Transverse colon (tissue), 4 donors: ENCODE measurements at places on chromosomes 11 and 22.

GRCh38 chr22:31734512-31734911 lies 15.4 kb downstream of the PRR14L start:
- no peak for DNase-seq

DNA sequence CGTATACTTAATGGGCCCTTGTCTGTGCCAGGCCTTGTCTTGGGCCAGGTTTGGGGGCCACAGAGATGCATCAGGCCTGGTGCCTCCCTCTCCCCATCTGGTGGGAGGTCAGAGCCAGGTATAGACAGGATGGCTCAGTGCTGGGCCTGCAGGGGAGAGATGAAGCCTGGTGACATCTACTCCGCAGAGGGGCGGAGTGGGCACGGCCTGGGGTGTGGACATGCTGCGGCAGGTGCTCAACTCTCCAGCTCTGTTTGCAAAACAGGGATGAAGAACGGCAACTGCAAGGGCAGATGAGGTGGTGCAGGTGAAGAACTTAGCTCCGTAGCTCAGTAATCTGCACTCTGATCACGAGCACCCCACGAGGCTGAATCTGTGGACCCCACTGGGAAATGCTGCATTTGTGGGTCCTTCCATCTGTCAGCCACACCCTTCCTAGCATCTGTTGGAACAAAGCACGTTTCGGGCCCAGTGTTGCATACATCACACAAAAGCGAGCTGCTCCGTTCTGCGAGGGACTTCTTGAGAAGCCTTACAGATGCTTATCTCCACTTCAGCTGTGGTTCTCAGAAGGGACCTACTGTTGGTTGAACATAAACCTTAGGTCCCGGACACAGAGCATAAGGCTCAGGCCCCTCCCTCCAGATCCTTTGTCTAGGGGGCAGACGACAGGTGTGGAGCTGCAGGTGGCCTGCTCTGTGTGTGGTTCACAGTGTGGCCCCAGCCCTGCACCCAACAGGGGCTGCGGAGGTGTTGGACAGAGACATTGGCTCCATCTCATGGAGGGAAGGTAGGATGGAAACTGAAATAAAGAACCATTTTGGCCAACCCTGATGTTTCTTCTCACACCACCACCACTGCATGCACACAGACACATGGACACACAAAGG lies 78.3 kb downstream of the LRRC32 start:
- no peak for DNase-seq

DNA sequence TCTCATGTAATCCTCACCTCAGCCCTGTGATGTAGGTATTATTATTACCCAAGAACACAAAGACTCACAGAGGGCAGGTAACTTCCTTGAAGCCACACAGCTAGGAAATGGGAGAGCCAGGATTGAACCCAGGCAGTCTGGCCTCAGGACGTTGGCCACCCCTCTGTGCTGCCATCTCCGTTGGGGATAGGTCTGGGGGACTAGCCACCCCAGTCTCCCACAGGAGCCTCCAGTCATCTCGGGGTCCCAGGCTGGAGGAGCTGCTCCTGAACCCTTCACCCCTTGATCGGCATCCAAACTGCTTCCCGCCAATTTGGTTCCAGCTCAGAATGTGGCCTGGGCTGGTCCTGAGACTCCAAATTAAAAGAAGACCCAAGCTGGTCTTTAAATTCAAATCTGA lies 10.4 kb upstream of the TCF20 start:
- no peak for DNase-seq

DNA sequence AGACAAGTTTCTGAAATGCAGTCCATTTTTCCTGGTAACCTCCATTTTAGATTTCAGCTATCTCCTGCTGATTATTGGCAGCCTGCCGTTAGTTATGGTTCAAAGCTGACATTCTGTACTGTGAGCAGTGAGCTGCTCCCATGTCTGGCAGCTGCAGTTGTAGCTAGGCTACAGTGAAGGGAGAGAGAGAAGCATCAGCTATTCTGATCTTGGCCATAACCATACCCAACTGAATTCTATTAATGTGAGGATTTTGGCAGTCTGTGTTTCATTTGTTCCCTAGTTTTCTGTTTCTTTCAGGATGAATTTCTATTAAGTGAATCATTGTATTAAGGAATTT lies 33.4 kb downstream of the SIK2 start:
- DNase-seq, result peak; percentile 24

DNA sequence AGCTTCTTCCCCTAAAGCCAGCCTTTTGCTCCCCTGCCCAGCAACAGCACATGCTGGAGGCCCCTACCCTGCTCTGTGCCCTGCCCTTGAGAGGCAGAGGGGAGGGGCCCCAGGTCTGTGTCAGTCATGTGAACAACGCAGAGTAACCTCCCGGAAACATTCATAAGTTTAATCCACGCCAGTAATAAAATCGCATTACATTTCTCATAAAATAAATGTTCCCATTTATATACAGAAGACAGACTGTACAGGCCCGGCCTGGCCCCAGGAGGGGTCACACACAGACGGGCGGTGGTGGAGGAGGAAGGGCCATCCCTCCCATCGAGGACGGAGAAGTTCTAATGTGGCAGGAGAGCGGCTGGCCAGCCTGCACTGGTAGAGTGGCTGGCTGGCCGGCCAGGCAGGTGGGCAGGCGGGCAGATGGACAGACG lies 39.5 kb downstream of the LMO1 start:
- DNase-seq, result peak; percentile 75

GRCh38 chr22:35883031-35883620 lies 145.5 kb downstream of the RBFOX2 start:
- no peak for DNase-seq

GRCh38 chr11:62644220-62644619 lies 2.2 kb downstream of the GANAB start:
- no peak for DNase-seq

GRCh38 chr11:130328420-130328819 lies 13.7 kb upstream of the ZBTB44 start:
- no peak for DNase-seq

DNA sequence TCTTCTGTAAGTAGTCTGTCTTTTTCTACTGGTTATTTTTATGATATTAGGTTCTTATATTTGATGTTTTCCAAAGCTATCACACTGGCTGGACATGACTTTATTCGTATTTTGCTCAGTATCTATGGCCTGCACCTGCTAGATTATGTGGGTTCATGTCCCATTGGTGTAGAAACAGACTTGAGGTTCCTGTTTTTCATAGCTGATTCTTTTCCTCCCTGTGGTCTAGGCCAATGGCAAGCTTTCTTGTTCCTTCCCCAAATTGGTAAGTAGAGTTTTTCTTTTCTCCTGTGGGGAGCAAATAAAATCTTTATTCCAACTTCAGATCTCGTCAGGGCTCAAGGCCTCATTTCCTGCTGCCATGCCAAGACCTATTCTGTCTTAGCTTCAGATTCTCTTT lies 30.2 kb upstream of the SWAP70 start:
- no peak for DNase-seq

DNA sequence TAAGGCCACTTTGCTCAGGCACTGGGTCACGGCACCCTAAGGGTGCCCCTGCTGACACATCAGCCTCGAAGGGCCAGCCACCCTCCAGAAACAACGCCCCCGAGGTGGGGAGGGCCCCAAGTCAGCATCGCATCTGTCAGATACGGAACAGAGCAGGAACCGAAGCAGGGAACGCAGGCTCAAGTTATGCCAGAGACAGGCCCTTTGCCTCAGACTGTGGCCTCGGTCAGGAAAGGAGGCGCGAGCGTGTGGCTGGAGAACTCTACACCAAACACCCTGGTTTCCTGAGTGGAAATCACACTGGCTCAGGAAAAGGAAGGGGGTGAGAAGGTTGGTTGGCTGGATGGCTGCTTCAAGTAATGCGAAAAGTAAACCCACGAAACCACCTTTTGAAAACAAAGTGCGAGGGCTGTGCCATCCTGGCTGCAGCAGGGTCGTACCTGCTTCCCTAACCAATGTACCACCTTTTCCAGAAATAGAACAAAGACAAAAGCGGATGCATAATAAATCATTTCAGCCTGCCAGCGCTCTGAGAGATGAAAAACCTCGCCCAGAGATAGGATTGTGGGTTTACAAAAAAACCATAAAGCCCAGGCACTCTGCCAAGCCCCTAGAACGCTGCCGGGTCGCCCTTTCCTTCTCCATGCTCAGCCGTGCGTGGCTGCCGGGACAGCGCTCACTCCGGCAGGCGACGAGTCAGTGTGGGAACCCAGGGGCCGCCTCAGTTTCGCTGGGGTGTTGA lies 38.6 kb downstream of the TRMU start:
- DNase-seq, result peak; percentile 74

- DNase-seq, result no peak
Observed at GRCh38 chr11:120703358-120704152, 192.0 kb downstream of the GRIK4 start.

DNA sequence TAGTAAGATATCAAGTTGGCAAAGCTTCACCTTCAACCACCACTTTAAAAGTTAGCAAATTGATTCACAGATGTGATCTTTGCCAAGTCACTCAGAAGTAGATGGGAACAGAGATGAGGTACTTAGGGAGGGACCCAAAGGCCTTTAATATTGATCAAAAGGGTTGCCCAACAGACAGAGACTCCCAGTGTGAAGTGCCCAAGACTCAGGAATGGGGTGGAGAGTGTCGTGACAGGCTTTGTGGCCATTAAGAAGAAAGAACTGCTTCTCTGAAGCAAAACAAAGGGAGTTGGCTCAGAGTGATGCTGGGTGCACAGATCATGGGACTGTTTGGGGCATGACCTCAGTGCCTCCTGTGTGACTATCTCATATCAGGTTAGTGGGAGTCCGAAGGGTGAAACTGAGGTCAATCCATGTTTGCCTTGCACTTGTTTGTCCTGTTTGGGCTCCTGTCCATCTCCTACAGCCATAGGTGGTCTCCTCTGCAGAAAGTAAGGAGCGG lies 132.3 kb downstream of the APIP start:
- DNase-seq, result no peak

- DNase-seq, result no peak
Observed at GRCh38 chr22:18048441-18048898, 24.1 kb upstream of the MICAL3 start.

- DNase-seq, result peak; percentile 80
Observed at GRCh38 chr11:75031771-75032549, 43.2 kb downstream of the NEU3 start.

DNA sequence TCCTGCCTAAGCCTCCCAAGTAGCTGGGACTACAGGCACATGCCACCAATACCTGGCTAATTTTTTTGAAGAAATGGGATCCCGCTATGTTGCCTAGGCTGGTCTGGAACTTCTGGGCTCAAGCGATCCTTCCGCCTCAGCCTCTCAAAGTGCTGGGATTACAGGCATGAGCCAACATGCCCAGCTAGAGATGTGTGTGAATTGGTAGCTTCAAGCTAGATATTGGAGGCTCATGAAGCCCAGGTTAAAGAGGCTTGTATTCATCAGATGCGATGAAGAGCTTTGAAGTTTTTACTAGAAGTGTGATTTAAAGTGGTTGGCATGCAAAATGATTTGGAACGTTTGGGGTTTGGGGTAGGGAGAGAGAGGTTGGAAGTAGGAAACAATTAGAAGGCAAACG lies 19.6 kb downstream of the NF2 start:
- DNase-seq, result no peak
